Hematopoietic multipotent progenitor cell treated with erythropoietin and hydrocortisone succinate and interleukin-3 and kit ligand, for 6 days (in vitro differentiated cells): ENCODE measurements at places on chromosomes 3 and 15.

DNA sequence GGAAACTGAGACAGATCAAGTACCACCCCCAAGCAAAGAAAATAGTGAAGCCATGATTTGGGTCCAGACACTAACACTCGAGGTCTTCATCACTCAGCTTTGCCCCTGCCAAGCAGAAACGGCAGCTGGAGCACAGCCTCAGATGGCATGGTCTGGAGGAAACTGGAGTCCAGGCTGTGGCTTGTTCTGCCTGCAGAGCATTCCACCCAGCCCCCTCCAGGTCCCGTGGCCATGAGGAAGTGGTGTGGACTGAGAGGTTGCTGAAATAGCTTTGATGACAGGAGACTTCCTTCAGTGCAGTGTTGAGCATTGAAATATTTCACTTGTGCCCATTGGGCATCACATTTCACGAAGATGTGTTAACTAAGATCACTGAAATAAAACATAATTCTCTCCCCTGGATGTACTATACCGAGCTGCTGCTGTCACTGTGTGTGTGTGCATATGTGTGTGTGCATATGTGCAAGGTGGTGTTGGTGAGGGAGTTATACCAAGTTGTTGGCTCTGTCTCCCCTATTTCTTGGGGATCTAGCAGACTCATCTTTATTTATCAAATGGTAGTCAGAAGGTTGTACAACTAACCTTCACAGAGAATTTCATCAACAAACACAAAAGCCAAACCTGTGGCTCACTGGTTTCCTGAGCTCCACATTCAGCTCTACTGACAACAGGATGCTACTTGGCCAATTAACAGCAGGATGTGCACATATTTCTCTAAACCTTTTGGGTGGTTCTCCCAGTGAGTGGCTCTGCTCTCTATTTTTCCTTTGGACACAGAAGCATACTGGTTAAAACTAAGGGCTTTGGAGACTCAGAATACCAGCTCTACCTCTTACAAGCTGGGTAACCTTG is 660.1 kb upstream of the CFAP20DC start:
- peak; percentile 66 for DNase-seq

DNA sequence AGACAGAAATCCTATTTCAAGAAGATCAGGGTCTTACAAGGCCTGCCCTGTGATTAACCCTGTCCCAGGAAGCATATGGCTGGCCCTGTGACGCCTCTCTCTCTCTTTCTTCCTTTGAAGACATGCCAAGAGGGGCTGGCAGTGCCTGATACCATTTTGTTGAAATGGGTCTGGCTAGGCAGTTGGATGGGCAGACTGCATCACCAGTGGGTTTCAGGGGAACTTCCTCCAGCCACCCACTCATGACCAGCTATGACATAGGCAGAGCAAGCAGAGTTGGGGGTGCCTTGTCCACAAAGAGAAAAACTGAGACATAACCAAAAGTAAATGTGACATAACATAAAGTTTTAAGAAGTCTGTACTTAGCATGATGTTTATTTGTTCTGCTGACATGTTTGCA is 31.4 kb upstream of the MANF start:
- DNase-seq, result peak; percentile 25

GRCh38 chr15:98845138-98845884 is 162.3 kb downstream of the PGPEP1L start:
- no peak for DNase-seq

- DNase-seq, result peak; percentile 33
Measured at GRCh38 chr3:9600597-9600996, 47.0 kb upstream of the LHFPL4 start.

GRCh38 chr3:122880173-122880572 is 85.3 kb downstream of the SLC49A4 start:
- DNase-seq, result no peak

- DNase-seq, result no peak
Measured at GRCh38 chr15:62769604-62770003, 272.9 kb upstream of the TPM1 start.

DNA sequence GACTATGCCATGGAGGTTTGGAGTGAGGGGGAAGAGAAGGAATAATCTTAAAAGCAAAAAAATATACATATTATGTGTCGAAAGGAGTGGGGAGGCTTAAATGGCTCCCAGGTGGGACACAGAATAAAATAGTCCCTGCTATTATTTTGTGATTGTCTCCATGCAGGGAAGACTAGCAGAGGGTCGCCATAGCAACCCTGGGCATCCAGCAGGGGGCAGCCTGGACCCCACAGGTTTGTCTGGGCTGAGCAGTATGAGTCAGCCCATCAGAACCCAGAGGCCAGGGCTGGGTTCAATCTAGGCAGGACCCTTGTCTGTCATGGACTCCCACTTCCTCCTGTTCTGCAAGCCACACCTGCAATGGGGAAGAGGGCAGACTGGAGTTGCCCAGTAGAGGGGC is 17.6 kb upstream of the LINGO1 start:
- DNase-seq, result peak; percentile 66

DNA sequence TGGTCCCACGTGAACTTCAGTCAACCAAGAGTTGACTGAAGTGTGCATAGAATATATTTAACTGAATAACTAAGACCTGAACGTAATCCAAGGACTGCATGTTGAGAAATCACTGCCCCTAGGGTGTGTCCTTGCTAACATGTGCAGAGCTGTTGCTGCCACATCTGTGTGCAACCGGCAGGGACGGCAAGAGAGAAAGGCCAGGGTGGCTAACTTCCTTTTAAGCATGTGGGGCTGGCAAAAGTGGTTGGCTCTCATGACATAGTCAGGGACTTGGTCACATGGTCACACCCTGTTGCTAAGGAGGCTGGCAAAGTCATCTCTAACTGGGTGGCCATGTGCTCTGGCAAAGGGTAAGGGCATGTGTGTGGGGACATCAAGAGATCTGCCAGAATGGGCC is 52.4 kb downstream of the GASK1A start:
- DNase-seq, result peak; percentile 11

- no peak for DNase-seq
Measured at GRCh38 chr3:53624061-53624857, 129.8 kb downstream of the CACNA1D start.

GRCh38 chr3:29747991-29748390 is 467.1 kb downstream of the RBMS3 start:
- no peak for DNase-seq

DNA sequence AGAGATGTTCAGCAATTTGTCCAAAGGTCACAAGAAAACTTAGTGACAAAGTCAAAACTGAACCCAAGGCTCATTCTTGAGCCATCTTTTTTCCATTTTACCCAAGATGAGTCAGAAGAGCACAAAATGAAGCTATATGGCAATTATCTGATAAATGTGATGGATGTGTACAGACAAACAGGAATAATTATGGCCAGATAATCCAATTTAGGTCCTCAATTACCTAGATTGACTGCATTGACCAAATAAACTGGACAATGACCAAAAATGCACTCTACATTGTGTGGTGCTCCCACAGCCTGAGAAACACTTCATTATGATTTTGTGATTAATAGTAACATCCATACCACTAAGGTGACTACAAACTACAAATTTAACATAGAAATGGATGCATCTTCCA is 1105.8 kb downstream of the IGSF11 start:
- DNase-seq, result no peak

DNA sequence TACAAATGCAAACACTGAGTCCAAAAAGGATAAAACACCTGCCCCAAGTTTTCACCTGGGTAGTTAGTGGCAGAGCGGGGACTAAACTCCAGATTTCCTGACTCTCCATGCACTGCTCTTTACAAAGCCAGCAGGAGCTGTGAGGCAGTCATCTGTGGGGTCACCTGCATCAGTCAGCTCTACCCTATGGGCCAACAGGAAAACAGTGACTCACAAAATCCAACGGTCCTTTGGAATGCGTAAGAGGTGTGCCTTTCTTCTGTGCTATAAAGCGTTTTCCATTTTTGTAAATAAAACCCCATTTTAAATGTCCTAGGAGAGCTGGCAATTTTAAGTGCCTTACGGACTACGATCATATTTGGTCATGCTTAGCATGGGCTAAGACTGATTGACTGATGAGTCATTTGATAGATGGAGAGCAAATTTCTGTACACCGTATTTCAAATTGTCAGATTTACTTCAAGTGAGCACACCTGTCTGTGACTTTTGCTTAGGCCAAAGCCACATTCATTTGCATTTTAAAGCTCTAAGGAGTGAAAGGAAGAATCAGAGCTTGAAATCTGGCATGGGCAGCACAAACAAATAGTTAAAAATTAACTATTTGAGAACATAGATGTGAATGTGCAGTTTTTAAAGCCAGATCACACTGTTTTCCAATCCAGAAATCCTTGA is 4.4 kb upstream of the COL8A1 start:
- no peak for DNase-seq

DNA sequence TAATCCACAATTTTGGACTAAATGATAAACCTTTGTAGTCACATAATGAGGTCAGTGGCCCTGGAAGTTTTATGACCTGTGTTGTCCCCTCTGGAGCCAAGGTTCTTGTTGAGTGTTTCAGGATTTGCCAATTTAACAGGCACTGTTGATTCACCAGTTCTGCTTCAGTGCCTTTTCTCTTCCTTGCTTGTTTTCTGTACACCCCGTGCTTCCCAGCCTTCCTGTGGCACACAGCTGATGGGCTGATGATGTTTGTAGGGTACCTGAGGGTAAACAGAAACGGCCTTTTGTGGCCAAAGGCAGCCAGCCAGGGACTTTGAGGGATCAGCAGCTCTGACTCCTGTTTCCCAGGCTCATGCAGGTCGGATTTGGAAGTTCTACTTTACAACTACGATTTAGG is 13.3 kb downstream of the GYG1 start:
- DNase-seq, result no peak

GRCh38 chr15:100671858-100672543 is 69.6 kb downstream of the ASB7 start:
- peak; percentile 40 for DNase-seq

DNA sequence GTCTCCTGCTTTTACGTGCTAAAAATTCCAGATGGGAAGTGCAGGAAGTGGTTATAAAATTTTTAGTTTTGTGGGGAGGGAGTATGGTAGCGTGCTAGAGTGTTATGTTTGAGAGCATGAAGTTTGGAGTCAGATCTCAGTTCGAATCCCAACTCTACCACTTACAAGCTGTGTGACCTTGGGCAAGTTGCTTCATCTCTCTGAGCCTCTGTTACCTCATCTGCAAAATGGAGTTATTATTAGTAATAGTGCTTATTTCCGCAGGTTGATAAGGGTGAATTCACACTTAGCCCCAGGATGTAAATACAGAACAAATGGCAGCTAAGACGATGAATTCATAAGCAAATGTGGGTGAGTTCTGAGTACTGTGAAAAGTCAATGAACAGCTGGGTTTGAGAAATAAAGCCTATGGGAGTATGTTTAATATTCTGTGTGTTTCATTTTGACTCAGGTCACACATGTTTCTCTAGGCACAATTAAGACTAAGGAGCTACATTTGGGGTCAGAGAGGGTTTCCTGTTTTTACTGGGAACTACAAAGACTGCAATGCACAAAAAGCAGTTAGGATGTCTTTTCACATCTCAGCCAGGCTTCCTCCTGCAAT is 73.1 kb upstream of the FEZF2 start:
- DNase-seq, result no peak
